ENCODE measurements at places on chromosomes 12 and 14.

DNA sequence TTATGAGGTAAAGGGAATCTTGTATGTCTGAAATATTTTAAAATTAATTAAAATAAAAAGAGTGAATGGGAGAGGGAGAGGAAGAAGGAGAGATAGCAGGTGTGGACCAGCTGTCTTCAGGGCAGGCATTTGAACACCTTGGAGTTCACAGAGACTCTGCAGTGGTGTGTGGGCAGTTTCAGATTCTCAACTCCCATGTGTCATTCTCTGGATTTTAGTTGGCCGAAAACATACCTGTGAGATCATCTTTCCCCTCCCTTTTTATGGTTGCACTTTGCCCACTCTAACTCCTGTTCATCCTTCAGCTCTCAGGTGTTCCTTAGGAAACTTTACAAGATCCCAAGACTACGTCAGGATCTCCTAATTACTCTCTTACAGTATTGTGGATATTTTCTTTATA lies 108.1 kb downstream of the ERC1 start:
- DNase-seq, result no peak

GRCh38 chr14:101408077-101408831 lies 153.0 kb upstream of the DIO3 start:
- DNase-seq, result no peak

DNA sequence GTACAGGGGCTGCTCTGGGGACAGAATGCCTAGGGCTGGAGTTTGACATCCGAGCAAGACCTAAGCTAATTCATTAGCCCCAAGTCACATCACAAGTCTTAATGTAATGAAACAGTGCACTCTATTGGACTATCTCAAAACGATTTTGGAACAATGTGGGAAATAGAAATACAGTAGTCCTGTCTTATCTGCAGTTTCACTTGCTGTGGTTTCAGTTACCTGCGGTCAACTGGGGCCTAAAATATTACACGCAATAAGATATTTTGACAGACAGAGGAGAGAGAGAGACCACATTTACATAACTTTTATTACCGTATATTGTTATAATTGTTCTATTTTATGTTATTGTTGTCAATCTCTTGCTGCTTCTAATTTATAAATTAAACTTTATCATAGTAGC lies 21.1 kb downstream of the MOAP1 start:
- DNase-seq, result no peak

GRCh38 chr12:39780411-39780912 lies 160.9 kb upstream of the ABCD2 start:
- DNase-seq, result no peak

GRCh38 chr12:57836442-57837375 lies 9.8 kb downstream of the CTDSP2 start:
- DNase-seq, result no peak

DNA sequence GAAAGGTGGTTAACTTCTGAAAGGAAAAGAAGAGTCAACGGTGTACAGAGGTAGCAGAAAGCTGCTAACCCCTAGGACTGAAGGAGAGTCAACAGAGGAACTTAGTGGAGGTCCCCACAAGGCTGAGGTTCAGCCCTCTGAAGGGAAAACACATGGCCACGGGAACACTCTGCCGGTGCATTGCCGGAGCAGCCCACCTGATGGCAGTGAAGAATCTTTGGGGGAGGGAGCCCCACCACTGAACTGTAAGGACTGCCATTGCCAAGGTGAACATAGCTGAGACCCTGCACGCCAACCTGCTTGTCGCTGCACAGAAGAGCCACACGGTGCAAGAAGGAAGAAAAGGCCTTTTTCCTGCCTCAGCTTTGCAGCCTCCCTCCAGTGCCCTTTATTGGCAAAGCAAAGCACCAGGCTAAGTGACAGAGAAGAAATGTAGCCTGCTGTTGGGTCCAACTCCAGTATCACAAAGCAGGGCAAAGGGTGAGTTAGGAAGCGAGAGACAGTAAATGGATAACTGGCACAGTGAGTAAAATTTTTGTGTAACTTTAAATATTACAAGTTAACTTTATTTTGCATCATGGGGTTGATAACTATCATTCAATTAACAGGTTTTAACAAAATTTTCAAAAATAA lies 76.9 kb downstream of the LIN52 start:
- DNase-seq, result no peak

GRCh38 chr14:61940666-61941420 lies 178.6 kb downstream of the SNAPC1 start:
- no peak for DNase-seq

GRCh38 chr12:125331342-125332052 lies 266.3 kb downstream of the AACS start:
- DNase-seq, result no peak

DNA sequence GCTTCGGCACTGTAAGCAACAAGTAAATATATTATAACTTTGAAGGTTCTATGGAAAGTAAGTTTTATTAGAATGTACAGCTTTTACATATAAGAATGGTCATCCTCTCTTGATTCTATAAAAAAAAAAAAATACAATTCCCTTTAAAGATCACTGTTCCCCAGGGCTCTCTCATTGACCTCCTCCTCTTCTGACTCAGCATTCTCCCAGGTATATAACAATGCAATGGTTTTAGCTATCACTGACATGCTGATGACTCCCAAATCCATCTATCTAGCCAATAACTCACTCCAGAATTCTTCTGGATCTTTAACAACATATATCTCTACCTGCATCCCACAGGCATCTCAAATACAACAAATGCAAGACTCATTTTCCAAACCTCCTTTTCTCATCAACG lies 62.7 kb downstream of the EEA1 start:
- DNase-seq, result no peak

GRCh38 chr12:52332381-52332780 lies 11.2 kb upstream of the KRT83 start:
- DNase-seq, result no peak

DNA sequence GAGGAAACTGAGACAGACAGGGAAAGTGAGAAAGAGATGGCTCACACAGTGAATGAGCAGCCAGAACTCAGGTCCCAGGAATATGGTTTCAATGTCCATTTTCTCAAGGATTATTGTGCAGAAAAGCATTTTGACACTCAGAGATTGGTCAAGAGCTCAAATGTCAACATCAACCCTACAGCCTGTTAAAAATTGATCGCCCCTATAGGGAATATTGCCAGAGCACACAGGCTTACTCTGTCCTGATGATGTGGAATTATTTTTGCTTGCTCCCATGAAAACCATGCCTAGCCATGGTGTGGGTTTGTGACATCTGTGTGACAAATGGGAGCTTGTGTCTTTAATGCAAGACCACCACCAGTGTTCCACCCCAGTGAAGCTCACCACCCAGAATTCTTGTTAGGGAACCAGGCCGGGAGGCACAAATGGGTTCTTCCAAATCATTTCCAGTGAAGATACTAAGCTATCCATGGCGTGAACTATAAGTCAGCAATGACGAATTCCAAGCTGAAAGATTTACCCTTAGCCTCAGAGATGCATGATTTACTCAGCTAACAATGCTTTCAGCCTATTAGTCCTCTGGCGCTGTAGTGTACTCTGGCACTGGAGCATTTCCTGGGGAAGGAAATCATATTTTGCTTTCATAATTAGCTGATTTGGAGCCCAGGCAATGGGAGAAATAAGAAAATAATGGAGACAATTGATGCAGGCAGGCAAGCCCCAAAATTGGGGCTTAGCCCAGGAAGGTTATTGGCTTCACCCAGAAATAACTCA lies 1188.2 kb upstream of the TMEM132C start:
- no peak for DNase-seq

DNA sequence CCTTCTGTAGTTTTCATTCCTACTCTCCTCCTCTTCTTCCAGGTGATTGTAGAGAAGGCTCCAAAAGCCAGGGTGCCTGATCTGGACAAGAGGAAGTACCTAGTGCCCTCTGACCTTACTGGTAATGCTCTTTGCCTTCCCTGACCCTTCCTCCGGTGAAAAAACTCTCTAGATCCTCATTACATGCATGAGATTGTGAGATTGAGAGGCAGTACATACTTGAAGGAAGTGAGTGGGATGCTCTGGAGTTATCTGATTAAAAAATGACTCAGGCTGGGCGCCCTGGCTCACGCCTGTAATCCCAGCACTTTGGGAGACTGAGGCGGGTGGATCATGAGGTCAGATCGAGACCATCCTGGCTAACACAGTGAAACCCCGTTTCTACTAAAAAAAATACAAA lies 5.3 kb downstream of the GABARAPL1 start:
- no peak for DNase-seq

GRCh38 chr12:55019784-55020183 lies at the start of gene NEUROD4:
NEUROD4 (plus strand) TSS chr12:55019974; CDS start chr12:55026440, 6,466 bp downstream.
- DNase-seq, result no peak
